A549 treated with dexamethasone at 1 μM for 4 hours (cell line): ENCODE measurements at places on chromosomes 5 and 9. TPM values are rescaled to one million over a fixed set of nuclear protein-coding genes. Genes with fewer than 3 reads are reported as not detected.

Gene LCN12
- total RNA-seq, result 0.48 to 1.6 TPM (median 1.3 TPM) in 5 replicates

Gene ADAMTS16
- total RNA-seq, result 1.3 to 1.5 TPM (median 1.4 TPM) in 5 replicates

Gene THBS4
- total RNA-seq, result 0.09 to 0.33 TPM (median 0.21 TPM) in 4 of 5 replicates, not detected in the other

Gene IFNA13
- total RNA-seq, result not detected in 5 replicates

Gene KIF4B
- total RNA-seq, result 0.01 to 0.02 TPM in 2 of 5 replicates, not detected in the others

Gene OR1J1
- total RNA-seq, result not detected in 5 replicates

Gene SLC36A3
- not detected in 5 replicates for total RNA-seq

Gene ANKRD31
- 0.03 to 0.06 TPM (median 0.05 TPM) in 4 of 5 replicates, not detected in the other for total RNA-seq

Gene BHMT2
- not detected in 5 replicates for total RNA-seq

Gene DIPK1B
- total RNA-seq, result 6.2 to 8.5 TPM (median 7.3 TPM) in 5 replicates

Gene DRD1
- 0.02 to 0.15 TPM (median 0.06 TPM) in 5 replicates for total RNA-seq

Gene JAKMIP2
- total RNA-seq, result not detected in 5 replicates

Gene C9orf153
- total RNA-seq, result 0.07 to 0.25 TPM (median 0.12 TPM) in 5 replicates

Gene DND1
- 0.37 to 0.72 TPM (median 0.49 TPM) in 5 replicates for total RNA-seq

Gene SLC1A1
- 0.71 to 1.2 TPM (median 1.1 TPM) in 5 replicates for total RNA-seq

Gene LHX3
- 0.05 to 0.13 TPM (median 0.11 TPM) in 5 replicates for total RNA-seq

Gene TMED7
- total RNA-seq, result 44.8 to 61.5 TPM (median 55.6 TPM) in 5 replicates

Gene KIAA0825
- 0.41 to 0.71 TPM (median 0.52 TPM) in 5 replicates for total RNA-seq

Gene SAXO1
- total RNA-seq, result 0.04 TPM in 1 of 5 replicates, not detected in the others

Gene CLIC3
- total RNA-seq, result 3.3 to 6.7 TPM (median 5.0 TPM) in 5 replicates

Gene SLC25A2
- total RNA-seq, result not detected in 5 replicates

Gene IFNA7
- not detected in 5 replicates for total RNA-seq

Gene NKD2
- total RNA-seq, result 17.1 to 25.9 TPM (median 23.5 TPM) in 5 replicates
